ENCODE measurements at places on chromosomes 2 and 18.

- DNase-seq: no peak
Observed at GRCh38 chr18:43917520-43917919, 640.2 kb upstream of the SYT4 start.

DNA sequence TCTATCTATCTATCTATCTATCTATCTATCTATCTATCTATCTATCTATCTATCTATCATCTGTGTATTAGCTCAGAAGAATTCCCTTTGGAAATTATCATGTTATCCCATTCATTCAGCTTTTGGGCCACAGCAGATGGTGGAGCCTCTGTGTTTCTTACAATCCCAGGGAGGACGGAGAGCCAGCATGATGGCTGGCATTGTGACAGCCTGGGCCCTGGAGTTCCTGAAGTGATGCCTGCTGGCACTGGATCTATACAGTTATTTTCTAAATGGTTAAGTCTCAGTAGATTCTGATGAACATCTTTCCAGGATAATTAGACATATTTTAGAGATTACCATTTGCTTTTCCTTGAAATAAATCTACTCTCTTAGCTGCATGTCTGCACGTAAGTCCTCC lies 385.4 kb upstream of the NXPH2 start:
- DNase-seq: no peak

- no peak for DNase-seq
Observed at GRCh38 chr18:61333746-61334490, 688 bp downstream of the CDH20 start.

DNA sequence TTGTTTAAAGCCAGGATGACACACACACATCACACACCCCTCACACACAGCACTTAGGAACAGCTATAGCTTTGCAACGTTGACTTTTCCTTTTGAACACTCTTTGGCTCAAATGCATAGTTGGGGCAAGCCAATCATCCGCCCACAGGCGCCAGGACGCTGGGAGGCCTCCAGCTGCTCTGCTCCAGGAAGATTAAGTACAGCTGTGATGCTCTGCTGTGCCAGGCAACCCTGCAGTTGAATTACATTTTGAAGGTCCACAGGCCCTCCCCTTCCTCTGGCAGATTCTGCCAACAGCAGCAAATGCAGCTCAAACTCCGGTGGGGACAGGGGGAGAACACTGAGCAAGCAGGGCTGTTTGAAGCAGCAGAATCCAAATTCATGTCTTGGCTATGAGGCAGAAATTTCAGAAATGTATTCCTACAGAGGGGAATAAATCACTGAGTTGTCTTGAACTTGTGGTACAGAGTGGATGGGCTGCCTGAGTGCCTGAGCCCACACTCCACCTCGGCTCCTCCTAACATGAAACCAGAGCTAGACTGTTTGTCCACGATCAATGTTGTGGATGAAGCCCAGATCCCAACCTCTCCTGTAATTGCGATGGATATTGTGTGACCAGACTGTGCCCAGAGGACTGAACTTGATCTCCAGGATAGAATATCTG lies 86.5 kb upstream of the PPP1CB start:
- DNase-seq: no peak

- no peak for DNase-seq
Observed at GRCh38 chr2:215811003-215811402, 202.3 kb downstream of the MREG start.

GRCh38 chr2:64760128-64760527 lies 106.4 kb upstream of the SERTAD2 start:
- DNase-seq: no peak

GRCh38 chr2:38218995-38219394 lies 143.0 kb upstream of the CYP1B1 start:
- no peak for DNase-seq

DNA sequence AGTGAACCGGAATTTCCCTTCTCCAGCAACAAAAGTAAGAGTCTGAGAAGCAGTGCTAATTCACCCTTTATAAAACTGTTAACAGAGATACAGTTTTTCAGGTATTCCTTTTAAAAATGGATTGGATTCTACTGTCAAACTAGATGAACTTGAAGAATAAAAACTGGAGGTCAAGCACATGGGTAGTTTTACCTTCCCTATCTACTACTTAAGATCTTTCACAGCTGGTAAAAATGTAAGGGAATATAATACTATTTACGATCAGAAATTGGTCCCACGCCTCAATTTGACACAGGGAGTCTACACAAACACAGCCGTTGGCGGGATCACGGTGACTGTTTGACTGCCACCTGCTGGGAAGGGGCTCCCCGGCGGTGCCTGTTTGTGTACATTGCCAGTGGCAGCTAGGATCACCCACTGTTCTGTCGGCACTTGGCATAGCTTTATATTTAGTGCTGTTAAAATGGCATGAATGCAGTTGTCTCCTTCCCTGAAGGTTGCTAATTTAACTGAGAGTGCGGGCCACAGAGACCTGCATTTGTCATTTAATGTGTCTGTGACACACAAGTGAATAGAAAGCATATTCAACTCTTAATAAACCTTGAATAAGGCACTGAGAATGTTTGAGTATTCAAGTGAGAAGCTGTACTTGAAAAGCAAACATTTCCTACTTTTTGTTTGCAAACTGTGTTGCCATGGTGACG lies 59.5 kb downstream of the ABCG8 start:
- DNase-seq: no peak

DNA sequence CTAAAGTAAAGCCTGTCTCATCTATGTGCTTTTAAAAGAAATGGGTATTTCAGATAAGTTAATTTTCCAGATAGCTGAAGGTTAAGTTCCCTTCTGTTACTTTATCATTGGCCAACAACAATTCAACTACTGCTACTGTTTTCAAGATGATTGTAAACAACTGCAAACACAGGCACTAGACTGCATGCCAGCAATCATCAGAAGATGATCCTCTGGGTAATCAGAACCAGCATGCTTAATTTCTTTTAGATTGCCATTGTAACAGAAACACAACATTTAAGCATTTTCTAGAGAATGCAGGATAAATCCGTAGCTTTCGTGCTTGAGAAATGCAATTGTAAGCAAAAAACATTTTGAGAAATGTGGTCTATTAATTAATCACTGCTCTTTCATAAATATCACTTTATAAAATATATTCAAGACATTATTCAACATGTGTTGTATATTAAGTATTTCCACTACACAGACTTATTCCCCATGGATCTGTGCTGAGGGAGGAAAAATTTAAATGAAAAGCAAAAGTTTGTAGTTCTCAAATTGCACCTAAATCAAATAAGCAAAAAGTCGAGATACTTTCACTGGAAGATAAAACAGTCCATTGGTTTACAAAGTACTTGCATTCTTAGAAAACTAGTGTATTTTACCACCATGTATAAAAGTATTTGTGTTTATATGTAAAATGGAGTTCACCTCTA lies 133.7 kb downstream of the ATL2 start:
- no peak for DNase-seq

- DNase-seq: no peak
Observed at GRCh38 chr2:226088366-226088674, 688.8 kb downstream of the NYAP2 start.

- no peak for DNase-seq
Observed at GRCh38 chr2:217248312-217248935, 388.6 kb upstream of the TNP1 start.

DNA sequence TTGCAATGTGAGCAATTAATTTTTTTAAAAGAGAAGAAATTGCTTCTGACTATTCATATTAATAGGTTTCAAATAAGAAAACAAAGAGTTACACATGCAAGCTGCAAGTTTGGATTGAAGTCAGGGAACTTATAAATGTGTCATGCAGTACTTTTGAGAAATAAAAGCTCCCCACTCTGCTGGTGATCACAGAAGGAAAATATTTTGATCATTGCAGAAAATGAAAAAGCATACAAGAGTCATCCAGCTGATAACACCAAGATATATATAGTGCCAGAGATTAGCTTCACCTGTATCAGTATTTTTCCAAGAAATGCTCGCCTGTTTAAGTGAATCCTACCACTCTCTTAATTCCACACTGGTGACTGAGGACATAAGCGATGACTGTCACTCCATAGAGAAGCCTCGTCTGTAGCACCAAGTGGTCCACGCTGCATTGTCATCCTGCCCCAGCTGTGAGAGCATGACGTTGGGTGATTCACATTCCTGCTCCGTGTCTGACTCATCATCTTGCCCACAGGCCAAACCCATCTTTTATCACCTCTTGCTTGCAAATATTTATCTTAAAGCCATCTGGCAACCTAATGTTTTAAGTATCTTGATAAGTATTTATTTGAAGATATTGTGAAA lies 178.0 kb downstream of the ASXL3 start:
- no peak for DNase-seq

DNA sequence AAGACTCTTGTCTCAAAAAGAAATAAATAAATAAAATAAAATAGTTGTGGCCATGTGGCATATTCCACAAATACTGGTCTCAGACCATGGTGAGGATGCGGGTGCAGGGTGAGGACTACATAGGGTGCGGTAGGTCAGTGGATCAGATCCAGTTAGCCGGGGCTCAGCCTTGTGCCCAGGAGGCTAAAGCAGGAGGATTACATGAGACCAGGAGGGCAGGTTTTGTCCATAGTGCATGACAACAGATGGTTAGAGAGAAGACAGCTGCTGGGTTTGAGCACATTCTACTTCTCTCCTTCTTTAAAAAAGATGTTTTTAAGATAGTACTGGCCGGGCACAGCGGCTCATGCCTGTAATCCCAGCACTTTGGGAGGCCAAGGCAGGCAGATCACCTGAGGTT lies 12.8 kb upstream of the PSD4 start:
- no peak for DNase-seq

DNA sequence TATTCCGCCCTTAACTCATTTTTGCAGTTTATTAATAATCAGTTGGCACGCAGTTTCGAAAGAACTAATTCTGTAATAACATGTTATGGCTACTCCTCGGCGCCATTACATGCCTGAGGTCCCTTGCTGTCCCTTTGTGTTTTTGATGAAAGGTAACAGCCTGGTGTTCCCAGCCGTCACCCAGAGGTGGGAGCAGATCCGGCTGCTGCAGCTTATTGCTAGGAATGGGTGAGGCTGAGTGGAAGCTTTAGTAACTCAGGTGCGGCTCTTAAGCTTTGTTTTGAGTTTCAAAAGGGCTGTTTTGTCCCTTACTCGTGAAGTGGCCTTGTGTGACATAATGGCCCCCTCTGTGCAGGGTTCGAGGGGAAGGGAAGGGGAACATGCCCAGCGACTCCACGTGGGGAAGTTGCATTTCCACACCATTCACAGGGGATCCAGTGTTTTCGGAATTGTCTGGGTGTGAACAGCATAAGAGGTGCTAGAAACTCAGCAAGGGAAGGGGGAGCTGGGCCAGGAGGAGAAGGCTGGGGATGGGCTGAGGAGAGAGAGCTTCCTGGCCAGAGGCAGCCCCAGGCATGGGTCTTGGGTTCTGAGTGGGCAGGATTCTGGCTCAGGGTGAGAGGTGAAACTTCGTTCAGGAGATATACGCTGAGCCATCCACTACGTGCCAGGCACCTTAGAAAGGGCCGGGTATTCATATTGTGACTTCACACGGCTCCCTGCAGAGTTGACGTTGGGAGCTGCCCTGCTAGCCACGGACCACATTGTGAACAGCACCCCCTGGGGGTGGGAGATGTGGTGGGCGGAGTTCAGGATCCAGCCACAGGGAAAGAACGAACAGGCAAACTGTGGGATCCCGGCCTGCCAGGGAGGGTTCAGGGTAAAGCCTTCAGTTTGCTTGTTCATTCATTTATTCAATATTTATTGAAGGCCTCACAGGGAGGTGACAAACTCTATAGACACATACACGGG lies 84.4 kb downstream of the TGOLN2 start:
- peak; percentile 3 for DNase-seq

- DNase-seq: no peak
Observed at GRCh38 chr2:113795405-113795920, 39.0 kb upstream of the SLC35F5 start.

DNA sequence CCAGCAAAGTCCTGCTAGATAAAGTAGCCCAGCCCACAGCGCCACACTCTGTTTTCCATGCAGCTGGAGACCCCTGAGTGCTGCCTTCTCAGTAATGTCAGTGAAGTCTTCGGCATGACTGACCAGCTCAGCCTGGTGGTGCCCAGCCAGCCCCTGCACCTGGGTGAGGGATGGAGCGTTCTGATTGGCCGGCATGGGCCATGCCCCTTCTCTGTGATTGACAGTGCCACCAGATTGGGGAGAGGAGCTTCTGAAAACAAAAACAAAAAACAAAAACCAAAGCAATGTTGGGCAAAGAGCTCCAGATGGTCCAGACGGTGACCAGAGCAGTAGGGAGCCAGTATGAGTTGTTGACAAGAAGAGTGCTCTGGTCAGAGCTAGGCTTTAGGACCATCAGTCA lies 122.6 kb downstream of the DYSF start:
- no peak for DNase-seq

GRCh38 chr2:147026664-147027295 lies 818.0 kb upstream of the ACVR2A start:
- no peak for DNase-seq

DNA sequence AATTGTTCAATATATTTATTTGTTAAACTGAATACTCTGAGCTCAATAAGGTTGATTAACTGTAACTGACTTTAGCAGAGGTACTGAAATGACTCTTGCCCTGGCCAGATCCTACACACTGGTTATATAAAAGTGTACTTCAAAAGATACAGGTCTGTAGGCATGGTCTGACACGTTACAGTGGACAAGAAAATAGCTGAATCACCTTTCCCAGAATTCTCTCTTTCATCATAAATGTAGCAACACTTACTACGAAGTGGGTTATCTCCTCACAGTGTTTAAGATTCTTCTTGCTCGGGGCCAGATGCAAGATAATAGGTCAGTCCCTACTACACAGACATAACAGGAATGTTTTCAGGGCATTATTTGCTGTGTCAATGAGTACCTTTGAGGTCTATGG lies 107.0 kb upstream of the ZC3H15 start:
- DNase-seq: no peak

- DNase-seq: no peak
Observed at GRCh38 chr2:215722125-215722524, 286.3 kb upstream of the FN1 start.

GRCh38 chr18:500632-501405 lies at the start of gene COLEC12:
Gene COLEC12, minus strand, starts transcription at chr18:500701. Its CDS starts 187 bp downstream, at chr18:500514.
- no peak for DNase-seq

DNA sequence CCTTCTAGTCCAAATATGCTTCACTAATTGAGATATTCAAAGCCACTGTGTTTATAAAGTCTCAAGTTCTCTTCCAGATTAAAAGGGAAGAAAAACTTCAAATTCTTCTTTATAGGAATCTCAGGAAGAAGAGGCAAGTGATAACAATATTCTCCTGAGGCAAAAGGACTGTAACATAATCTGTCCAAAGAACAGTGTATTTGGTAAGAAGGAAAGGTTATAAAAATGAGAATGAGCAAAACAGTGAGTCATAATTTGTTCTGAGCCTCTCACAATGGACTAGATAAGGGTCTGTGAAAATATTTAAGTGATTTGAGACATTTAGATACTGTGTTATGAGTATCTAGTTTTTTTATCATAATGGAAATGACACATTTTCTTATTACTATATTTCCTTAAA lies 44.3 kb downstream of the SNRPD1 start:
- no peak for DNase-seq

- DNase-seq: no peak
Observed at GRCh38 chr18:52667463-52668065, 327.6 kb downstream of the DCC start.

GRCh38 chr18:22164337-22165048 lies 4.9 kb upstream of the GATA6 start:
- DNase-seq: no peak
